ENCODE measurements at places on chromosomes 7 and 10.

DNA sequence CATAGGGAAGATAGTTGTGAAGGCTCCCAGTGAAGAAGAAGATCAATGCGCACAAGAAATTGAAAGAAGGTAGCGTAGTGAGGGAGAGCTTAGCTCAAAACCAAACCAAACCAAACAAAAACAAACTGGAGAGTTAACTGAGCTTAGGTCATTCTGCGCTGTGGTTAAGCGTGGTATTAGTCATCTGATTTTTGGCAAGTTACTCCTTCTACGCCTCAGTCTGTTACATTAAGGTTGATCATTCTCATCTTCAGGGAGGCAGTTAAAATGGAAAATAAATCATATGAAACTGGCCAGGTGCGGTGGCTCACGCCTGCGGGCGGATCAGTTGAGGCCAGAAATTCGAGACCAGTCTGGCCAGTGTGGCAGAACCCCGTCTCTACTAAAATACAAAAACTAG lies 259.7 kb downstream of the EXOC4 start:
- DNase-seq = peak; percentile 94

DNA sequence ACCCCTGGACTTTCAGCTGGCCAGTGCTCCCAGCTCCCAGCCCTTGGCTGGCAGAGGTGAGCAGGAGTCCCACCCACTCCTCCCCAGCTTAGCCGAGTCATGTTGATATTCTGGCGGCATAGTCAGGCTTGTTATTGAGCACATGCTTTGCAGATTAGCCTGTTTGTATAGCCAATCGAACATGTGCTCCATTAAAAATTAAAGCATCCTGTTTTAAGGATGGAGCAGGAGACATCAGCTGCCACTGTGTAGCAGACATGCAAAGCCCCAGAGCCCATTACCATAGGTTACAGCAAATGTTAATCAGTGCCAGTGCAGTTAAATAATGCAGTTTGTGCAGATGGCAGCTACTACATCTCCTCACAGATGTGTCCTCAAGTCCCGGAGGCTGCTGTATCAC lies 574.6 kb upstream of the GALNT17 start:
- no peak for DNase-seq

GRCh38 chr10:129024046-129024445 lies 443.0 kb upstream of the MGMT start:
- DNase-seq = no peak

GRCh38 chr7:39911167-39911566 lies 38.9 kb upstream of the CDK13 start:
- no peak for DNase-seq

DNA sequence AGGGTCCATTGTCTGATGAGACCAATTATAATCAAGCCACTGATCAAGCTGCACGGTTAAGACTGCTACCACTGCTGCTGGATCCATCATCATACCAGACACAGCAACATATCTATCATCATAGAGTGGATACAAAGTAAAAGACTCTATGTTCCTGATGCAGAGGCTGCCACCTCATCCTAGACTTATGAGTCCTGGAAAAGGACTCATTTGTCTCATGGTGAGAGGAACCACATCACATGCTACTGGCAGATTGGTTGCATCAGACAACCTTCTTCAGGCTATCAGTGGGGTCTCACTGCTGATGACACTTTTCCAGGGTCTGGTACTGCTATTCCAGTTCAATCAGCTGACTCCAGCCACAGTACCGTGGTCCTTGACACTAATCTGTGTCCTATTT lies 79.0 kb downstream of the ABI1 start:
- peak; percentile 20 for DNase-seq

GRCh38 chr7:95398155-95398940 lies 2.2 kb upstream of the PON3 start:
- no peak for DNase-seq

GRCh38 chr7:48540746-48541145 lies 369.5 kb downstream of the ABCA13 start:
- no peak for DNase-seq

DNA sequence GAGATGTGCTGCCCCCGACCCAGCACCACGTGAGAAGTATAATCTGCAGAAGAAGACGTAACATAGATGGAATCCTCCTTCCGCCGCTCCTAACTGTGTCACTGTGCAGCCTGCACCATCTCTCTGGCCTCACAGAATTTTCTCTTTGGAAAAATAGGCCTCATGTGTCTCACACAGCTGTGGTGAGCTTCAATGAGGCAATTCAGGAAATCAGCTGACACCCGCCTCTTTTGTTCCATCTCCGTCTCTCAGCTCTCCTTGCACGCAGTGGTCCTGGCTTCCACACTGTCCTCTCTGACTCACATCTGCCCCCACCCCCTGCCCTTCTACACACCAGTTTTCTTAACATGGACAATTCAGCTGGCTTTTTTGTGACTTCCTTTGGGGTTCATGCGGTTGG lies 7.2 kb downstream of the C10orf90 start:
- peak; percentile 89 for DNase-seq

DNA sequence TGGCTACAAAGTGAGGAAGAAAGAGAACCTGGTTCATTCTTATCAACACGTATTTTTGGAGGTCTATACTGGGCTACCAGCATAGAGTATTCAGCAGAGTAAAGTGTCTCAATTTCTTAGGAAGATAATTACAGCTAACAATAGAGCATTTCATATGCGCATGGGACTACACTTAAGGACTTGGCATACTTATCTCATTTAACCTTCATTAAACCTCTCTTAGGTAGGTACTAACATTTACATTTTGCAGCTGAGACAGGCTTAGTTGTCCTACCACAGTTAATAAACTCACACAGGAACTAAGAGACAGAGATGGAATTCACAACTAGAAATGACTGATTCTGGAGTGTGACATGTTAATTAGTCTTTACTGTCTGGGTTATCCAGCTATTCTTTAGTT lies 66.6 kb downstream of the NRBF2 start:
- no peak for DNase-seq

GRCh38 chr10:63832686-63833085 lies 311.5 kb downstream of the REEP3 start:
- DNase-seq = no peak

DNA sequence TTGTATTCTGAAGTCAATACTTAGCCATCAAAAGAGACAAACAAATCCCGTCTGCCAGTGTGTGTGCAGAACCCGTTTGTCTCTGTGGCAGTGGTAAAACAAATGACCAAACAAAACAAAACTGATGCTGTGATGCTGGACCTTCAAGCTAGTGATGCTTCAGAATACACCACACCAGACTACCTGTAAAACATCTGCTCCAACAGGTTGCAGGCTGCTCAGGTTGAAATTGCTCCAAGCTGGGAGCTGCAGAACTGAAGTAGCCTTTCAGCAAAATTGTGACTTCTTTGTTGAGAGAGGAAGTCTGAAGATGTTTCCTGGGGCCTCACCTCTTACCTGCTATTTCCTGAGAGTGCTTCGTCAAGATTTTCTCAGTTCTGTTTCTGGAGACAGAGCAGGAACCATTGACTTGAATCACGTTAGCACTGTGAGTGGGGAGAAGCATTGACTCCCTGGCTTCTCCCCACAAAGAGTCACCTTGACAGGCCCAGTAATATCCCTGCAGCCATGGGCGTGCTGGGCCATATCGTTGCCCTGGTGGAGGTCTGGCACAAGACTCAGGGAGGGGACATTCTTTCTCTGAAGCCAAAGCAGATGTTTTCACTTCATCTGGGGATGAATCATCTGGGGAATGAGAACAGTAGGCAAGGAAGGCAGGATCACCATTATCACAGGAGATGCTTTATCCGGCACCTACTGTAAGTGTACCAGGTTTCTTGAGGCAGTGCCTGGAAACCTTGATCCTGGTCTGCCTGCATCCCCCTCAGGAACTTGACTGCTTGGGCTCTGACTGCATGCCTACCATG lies 80.2 kb downstream of the RBM20 start:
- no peak for DNase-seq

GRCh38 chr7:111708072-111708471 lies 145.8 kb upstream of the IMMP2L start:
- DNase-seq = no peak

DNA sequence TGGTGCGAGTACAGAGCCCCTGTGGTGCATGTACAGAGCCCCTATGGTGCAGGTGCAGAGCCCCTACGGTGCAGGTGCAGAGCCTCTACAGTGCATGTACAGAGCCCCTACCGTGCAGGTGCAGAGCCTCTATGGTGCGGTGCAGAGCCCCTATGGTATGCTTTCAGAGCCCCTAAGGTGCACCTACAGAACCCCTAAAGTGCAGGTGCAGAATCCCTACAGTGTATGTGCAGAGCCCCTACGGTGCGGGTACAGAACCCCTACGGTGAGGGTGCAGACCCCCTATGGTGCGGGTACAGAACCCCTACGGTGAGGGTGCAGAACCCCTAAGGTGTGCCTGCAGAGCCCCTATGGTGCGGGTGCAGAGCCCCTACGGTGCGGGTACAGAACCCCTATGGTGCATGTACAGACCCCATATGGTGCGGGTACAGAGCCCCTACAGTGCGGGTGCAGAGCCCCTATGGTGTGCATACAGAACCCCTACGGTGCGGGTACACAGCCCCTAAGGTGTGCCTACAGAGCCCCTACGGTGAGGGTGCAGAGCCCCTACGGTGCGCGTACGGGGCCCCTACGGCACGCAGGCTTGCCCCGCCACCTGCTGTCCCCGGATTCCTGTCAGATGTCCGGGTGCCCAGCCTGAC lies 53.5 kb downstream of the MGMT start:
- DNase-seq = no peak

- DNase-seq = no peak
Measured at GRCh38 chr10:91007655-91008054, 86.8 kb upstream of the ANKRD1 start.

DNA sequence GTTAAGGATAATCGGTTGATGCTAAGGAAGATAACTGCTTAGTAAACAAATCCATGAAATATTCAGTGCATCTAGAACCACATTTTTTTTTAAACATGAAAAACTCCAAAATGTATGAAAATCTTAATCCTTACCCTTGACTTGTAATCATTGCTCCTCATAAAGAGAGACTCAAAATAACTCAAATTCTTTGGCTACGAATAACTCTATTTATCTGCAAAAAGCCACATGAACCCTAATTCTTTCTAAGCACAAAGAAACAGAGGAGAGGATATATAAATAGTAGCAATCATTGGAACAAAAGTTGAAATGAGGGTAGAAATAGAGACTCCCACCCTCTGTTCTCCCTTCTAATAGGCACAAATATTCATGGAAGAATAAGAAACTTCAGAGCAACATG lies 40.2 kb downstream of the ANK3 start:
- DNase-seq = no peak

- no peak for DNase-seq
Measured at GRCh38 chr7:121322460-121322859, 6.3 kb upstream of the WNT16 start.

- no peak for DNase-seq
Measured at GRCh38 chr7:71976645-71977044, 435.5 kb downstream of the CALN1 start.

DNA sequence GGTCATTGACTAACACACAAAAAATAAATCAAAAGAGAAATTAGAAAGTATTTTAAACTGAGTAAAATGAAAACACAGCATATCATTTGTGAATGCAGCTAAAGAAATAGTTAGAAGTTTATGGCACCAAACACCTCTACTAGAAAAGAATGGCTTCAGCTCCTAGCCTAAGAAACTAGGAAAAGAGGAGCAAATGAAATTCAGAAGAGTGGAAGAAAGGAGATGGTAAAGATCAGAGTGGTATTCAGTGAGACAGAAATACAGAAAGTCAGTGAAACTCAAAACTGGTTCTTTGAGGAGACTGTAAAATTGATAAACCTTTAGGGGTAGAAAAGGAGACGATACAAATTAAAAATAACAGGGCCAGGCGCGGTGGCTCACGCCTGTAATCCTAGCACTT lies 2.7 kb downstream of the EXOC6 start:
- no peak for DNase-seq

DNA sequence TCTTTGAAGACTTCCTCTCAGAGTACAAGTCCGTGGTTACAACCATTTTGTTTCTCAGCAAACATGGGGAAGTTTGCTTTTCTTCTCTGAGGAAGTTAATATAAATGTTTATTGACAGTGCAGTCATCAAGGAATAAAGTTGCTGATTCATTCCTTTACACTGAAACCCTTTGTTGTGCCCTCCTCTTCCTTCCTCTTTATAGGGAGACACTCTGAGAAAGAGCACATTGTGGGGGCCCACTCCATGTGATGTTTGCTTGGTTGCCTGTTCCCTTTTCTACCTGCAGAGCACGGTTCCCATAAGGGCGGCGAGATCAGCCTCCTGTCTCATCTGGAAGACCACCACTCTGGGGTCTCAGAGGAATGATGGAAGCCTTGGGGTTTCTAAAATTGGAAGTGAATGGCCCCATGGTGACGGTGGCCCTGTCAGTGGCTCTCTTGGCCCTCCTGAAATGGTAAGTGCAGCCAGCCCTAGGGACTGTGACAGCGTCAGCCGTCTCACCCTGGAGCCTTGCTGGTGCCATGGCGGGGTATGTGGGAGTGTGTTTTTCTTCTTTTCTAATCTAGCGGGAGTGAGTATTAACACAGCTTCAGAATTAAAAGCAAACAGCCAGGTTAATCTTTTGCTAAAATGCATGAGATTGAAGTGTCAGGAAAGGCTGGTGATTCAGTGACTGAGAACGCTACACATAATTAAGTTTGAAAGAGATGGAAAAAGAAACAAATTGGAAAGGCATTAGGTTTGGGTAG lies at the start of gene TBXAS1:
TSS of gene TBXAS1 (plus strand) at position 240 of the 750 bp plus-strand sequence. CDS start at position 367, 127 bp downstream.
- DNase-seq = no peak

GRCh38 chr7:41679566-41679965 lies 23.3 kb downstream of the INHBA start:
- DNase-seq = no peak

GRCh38 chr10:124242365-124242764 lies 149.0 kb upstream of the CHST15 start:
- DNase-seq = no peak

- no peak for DNase-seq
Measured at GRCh38 chr7:91374321-91374989, 110.2 kb downstream of the FZD1 start.

DNA sequence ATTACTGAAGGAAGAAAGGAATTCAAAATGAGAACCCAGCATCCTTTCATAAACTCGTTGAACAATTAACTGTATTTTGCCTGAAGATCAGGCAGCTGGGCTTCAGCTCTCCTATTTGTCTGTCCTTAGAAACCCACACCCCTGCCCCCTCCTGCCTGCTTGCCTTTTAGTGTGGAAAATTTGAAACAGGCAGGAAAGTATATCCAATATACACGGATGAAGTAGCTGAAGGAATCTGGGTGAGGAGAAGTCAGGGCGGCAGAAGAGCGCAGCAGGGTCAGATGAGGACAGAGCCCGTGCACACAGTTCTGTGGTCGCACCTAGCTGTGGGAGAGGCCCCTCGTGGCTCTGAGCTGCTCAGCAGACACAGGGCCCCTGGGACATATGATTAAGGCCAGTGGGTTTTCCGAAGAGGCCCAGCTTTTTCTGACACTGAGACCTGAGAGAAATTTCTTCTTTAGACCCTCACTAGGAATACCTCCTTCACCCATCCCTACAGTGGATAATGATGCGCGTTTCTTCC lies 87.9 kb downstream of the ACTR3B start:
- DNase-seq = no peak

- no peak for DNase-seq
Measured at GRCh38 chr7:122628651-122629411, 70.1 kb downstream of the RNF133 start.

- no peak for DNase-seq
Measured at GRCh38 chr7:4861673-4862072, at the start of gene PAPOLB. TSS of gene PAPOLB (minus strand) at chr7:4862030. CDS start at chr7:4861810, 220 bp downstream.

Measured in astrocyte of the spinal cord (primary cell).